Activated gamma-delta T cell treated with anti-CD3 and anti-CD28 coated beads, Interleukin-2, amount 50 U/mL, for 16 hours (primary cell): ENCODE measurements at places on chromosomes 4 and X.

GRCh38 chr4:106494066-106494465 is 125.5 kb upstream of the GIMD1 start:
- DNase-seq, result no peak

DNA sequence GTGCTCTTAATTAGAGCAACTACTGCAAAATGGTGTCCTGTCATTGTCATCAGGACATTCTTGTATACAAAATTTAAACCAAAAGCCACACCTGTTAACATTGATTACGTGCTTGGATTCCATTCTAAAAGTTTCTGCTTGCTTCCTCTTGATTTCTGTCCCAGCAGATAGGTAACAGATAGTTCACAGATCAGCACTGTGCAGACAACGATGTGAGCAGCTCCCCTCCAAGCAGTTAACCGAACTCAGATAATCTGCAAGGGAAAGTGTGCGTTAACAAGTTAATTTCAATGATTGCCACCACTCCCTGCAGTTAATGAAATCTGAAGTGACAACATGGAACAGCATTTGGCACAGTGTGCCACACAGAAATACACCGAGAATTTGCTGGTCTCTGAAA is 54.4 kb upstream of the RELL1 start:
- no peak for DNase-seq

GRCh38 chrX:31392513-31392912 is 320.7 kb upstream of the FTHL17 start:
- DNase-seq, result no peak

- no peak for DNase-seq
Observed at GRCh38 chrX:56794404-56795230, 65.6 kb downstream of the NBDY start.

DNA sequence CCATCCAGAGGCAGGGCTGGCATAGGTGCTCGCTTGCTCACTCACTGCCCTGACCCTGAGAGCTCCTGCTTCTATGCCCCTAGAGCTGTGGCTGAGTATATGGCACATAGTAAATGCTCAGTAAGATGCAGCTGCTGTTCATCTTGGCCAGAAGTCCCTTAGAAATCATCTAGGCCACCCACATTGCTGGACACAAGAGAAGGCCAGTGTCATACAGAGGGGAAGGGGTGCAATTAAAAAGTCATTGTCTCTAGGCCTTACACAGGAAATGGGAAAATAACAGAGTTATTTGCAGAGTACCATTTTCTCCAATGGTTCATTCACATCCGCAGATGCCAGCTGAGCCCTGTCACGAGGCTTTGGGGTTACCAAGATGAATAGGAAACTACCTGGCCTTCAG is 88.8 kb downstream of the MAMLD1 start:
- DNase-seq, result no peak

DNA sequence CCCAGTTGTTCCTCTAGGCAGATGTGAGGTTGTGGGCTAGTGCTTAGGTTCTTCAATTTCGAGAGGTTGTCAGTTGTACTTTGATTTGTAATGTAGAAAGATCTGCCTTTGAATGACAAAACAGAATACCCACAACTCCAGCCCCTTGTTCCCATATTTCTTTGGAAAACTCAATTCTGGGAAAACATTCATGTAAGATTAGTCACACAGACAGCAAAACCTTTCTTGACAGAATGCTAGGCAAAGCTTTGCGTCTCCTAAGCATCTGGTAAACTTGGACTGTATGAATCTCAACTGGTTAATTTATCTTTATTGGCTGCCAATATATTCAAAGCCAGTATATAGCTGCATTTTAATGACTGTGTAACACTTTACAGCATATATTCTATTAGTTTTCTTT is 34.9 kb downstream of the NOCT start:
- no peak for DNase-seq

DNA sequence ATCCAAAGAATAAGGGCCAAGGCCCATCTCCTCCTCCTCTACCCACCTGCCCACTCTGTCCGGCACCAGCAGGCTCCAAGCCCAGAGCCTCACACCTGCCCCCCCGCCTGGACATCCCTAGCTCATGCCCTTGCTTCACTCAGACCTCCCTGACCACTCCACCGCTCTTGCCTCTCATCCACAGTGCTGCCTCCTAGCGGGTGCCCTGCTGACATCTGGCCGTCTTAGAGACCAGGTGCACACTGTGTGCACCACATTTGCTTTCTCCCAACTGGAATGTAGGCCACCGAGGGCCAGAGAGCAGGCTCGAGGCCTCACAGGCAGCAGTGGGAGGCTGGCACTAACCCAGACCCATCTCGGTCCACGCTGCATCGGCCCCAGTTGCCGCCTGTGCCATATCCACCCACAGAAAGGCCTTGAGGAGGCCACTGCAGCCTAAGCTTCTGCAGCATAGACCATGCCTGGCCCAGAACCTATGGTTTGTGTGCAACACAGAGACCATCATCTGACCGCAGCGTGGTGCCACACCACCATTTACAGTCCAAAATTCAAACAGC is 13.5 kb downstream of the LETM1 start:
- no peak for DNase-seq

DNA sequence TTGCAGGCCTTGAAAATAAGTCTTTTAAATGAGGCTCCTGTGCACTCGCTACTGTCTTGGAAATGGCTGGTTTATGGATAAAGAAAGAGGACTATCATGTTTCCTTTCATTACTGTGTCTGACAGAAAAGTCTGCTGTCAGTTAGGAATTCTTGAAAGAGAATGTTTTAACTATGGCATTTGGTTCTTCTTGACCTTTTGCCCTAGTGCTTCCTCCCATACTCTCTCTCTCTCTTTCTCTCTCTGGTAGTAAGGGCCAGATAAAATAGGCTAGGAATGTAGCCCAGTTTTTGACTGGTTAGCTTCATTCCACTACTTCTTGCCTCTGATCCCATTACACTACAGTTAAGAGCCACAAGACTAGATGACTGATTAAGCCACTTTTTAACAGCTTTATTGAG is 29.8 kb downstream of the YY2 start:
- DNase-seq, result no peak

DNA sequence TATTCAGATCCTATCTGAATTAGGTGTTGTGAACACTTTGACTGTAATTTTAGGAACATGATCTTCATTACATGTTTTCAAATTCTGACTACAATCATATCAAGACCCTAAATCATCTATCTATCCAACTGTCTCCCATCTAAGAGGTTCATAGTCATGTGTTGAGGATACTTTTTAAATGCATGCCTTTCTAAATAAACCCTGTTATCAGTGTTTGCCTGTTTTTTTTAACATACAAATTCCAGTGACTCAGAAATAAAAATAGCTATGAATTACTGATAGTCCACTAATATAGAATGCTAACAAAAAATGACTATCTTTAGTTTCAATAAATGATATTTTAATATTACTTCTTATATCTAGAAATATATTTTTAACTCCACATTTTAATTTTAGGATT is 8.0 kb downstream of the RAB28 start:
- no peak for DNase-seq

DNA sequence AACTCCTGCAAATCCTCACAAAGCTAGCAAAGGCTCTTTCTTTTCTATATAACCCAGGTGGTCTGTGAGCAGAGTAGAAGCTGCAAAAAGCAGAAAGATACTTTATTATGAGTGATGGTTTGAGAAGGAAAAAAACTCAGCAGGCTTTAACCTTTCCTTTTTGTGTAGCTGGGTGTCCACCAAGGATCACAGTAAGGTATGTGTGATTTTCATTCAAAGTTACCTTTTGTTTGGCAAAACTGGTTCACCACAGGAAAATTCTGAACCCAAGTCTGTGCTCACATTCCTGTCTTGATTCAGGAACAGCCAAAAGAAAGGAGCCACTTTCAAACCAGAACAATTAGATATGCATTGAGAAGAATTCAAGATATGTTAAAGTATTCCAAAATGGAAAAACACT is 35.7 kb downstream of the FRAS1 start:
- no peak for DNase-seq

GRCh38 chr4:36241771-36242170 is 2.5 kb downstream of the ARAP2 start:
- DNase-seq, result no peak

DNA sequence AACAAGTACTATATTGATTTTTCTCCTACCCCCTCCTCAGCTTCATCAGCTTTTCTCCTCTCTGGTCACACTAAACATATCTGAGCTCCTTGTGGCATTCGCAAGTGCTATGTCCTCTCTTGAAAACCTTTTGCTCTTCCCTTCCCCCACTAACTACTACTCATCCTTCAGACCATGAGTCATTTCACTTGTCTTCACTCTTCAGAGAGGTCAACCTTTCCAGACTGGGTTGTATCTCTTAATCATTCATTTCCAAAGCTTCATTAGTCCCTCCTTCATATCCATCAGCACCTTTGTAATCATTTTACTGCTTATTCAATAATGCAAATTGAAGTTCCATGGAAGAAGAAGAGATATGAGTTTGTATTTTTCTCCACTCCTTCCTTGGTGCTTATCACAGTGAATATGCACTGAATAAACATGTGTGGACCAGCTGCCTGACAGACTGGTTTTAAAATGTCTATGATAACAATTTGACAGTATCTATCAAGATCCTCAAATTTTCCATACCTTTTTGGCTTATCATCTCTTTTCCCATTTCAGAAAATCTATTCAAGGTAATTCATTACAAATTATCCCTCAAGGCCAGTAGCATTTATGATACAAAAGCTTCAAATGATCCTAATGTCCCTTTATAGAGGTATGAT is 28.4 kb downstream of the DDX60L start:
- no peak for DNase-seq

DNA sequence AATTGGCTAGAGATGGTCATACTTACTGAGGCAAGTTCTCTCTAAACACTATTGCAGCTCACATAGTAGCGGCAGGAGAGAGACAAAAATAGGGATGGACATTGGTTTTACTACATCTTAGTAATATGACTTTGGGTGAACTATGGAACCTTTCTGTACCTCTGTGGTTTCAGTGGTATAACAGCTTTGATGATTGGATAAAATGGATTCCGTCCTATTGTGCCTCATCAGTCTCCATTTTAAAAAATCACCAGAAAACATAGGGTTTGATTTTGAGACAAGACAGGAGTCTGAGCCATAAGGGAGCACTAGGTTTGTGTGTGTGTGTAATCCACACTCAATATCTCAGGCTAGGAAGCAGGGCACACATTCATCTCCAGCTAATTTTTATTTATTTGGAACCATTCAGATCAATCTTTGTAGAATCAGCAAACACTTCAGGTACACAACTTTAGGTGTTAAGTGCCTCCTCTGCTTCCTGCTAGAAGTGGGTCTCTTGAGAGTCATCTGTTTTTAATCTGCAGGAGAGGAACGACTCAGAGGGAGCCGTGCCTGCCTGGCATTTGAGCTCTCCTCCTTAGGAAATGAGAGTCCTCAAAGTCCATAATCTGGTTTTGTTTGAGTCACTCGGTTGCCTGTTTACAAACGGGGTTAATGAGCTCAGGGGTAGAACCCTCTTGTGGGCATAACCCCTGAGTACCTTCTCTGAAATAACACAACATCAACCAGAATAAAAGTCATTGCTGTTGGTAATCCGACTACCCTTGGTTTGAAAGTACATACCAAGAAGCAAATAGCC is 238.5 kb upstream of the BOD1L1 start:
- DNase-seq, result no peak

DNA sequence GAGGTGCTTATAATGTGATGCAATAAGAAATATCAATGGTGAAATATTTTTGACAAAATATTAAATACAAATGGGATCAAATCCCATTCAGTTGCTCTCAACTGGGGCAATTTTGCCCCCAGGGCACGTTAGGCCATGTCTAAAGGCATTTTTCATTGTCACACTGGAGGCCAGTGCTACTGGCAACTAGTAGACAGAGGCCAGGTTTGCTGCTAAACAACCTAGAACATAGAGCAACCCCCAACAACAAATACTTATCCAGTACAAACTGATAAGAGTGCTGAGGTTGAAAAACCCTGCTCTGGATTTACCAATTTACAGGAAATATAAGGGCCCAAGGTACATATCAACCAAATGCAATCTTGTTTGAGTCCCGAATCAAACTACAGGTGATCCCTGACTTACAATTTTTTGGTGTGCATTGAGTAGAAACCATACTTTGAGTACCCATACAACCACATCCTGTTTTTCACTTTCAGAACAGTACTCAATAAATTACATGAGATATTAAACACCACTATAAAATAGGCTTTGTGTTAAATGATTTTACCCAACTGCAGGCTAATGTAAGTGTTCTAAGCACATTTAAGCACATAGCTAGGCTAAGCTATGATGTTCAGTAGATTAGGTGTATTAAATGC is 237.5 kb downstream of the HNRNPD start:
- no peak for DNase-seq

GRCh38 chr4:56940971-56941370 is 33.3 kb downstream of the REST start:
- no peak for DNase-seq

- DNase-seq, result no peak
Observed at GRCh38 chr4:69727426-69727825, 33.0 kb downstream of the SULT1B1 start.

GRCh38 chr4:148574502-148574901 is 132.3 kb upstream of the NR3C2 start:
- no peak for DNase-seq

- DNase-seq, result no peak
Observed at GRCh38 chr4:142354794-142355420, 491.2 kb downstream of the INPP4B start.

DNA sequence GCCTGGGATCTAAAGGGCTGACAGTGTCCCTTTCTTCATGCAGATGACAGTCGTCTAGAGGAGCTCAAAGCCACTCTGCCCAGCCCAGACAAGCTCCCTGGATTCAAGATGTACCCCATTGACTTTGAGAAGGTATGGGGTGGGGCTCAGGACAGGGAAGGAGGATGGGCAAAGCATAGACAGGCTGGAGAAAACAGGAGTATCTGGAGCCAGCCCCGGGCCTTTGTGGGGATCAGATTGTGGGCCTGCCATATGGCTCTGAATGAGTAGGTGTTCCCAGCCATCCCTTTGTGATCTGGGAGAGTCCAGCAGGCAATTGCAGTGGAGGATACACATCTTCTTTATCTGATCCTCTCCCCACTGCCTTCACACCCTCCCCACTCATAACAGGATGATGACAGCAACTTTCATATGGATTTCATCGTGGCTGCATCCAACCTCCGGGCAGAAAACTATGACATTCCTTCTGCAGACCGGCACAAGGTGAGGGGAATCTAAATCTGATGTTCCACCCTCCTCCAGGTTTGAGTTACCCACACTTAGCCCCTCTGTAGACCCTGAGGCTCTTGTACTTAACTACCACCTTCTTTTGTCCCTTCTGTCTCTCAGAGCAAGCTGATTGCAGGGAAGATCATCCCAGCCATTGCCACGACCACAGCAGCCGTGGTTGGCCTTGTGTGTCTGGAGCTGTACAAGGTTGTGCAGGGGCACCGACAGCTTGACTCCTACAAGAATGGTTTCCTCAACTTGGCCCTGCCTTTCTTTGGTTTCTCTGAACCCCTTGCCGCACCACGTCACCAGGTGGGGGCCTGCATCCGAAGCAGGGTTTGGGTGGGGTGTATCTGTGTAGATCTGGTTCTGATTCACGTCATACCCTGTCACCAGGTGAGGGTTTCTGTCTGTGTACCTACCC is 5.8 kb upstream of the CDK16 start:
- DNase-seq, result no peak

- DNase-seq, result no peak
Observed at GRCh38 chr4:72319601-72320021, 249.4 kb downstream of the ADAMTS3 start.
